ENCODE measurements at places on chromosomes 4 and X. TPM values are rescaled to one million over a fixed set of nuclear protein-coding genes. Genes with fewer than 3 reads are reported as not detected.

- no peak overlapping the region for H3K27ac ChIP-seq
- H3K36me3 ChIP-seq = no peaks in the 10 kb centered on the region
- peak; percentile 23 for DNase-seq
- no peaks in the 10 kb centered on the region for H3K4me1 ChIP-seq
- no peaks in the 10 kb centered on the region for H3K27me3 ChIP-seq
- H3K4me3 ChIP-seq = no peak overlapping the region
Observed at GRCh38 chrX:54452920-54453319, 12.7 kb downstream of the TSR2 start.

BCORL1 gene
- 29.6 TPM for total RNA-seq

DNA sequence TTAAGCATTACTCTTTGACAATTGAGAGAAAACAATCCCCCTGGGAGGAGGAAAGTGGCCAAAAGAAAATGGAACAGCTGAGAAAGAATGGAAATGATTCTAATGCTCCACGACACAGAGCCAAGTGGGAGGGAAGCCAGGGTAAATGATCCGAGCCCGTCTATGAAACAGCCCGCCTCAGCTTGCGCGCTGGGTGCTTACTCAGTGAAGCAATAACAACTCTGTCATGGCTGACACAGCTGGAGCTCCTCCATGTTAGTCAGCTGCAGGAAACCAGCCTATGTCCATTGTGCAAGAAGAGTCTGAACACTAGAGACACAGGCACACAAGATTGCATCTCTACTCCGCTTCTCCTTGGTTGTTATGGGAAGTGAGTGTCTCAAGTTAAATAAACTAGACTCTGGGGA is 19.3 kb downstream of the NOA1 start:
- H3K36me3 ChIP-seq = peaks cover 8% of the 10 kb centered on the region
- H3K4me3 ChIP-seq = no peak overlapping the region

DNA sequence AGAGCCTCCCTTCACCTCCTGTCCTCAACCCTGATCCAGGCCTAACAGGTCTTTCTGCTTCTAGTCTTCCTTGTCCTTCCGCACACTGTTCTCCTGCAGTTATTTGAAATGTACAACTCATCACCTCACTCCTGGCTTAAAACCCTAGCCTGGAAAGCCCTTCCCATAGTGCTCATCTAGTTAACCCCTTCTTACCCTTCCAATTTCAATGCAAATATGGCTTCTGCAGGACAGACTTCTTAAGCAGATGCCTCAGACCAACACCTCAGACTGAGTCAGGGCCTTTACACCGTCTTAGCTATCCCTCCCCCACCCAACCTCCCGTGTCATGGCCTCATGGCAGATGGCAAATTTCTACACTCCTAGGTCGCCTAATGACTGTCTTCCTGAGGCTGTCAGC is 130.4 kb downstream of the BCOR start:
- no peaks in the 10 kb centered on the region for H3K27me3 ChIP-seq
- no peaks in the 10 kb centered on the region for H3K4me1 ChIP-seq
- DNase-seq = no peak
- no peaks in the 10 kb centered on the region for H3K36me3 ChIP-seq
- H3K4me3 ChIP-seq = no peak overlapping the region
- no peak overlapping the region for H3K27ac ChIP-seq

MTNR1A gene
- not detected for total RNA-seq

SLC6A14 gene
- total RNA-seq = 0.04 TPM

GRCh38 chrX:129783291-129783713 is 3.6 kb downstream of the SASH3 start:
- H3K4me3 ChIP-seq = no peak overlapping the region
- H3K36me3 ChIP-seq = no peaks in the 10 kb centered on the region
- no peaks in the 10 kb centered on the region for H3K27me3 ChIP-seq
- H3K4me1 ChIP-seq = peaks cover 13% of the 10 kb centered on the region
- no peak overlapping the region for H3K27ac ChIP-seq
- no peak for DNase-seq

DNA sequence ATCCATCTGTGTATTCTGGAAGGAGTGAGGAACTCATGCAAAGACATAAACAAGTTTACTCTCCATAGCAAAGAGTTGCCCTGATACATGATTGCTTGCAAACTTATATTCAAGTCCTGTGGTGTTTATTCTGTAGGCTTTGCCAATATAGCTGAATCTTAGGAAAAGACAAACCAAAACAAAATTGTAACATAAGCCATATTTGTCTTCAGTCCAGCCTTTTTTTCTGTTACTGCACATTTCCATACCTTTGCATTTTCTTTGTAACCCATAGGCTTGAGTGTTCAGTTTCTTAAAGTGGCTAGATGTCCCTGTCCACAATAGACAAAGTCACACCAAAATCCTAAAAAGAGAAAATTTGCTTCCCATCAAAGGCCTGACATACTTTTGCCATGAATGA is 120.4 kb downstream of the PPARGC1A start:
- no peak overlapping the region for H3K4me3 ChIP-seq
- H3K4me1 ChIP-seq = no peaks in the 10 kb centered on the region
- no peak for DNase-seq
- no peak overlapping the region for H3K27ac ChIP-seq

GRCh38 chr4:158020176-158020575 is 152.6 kb downstream of the GASK1B start:
- H3K36me3 ChIP-seq = no peaks in the 10 kb centered on the region
- H3K4me3 ChIP-seq = no peak overlapping the region
- no peaks in the 10 kb centered on the region for H3K27me3 ChIP-seq

DNA sequence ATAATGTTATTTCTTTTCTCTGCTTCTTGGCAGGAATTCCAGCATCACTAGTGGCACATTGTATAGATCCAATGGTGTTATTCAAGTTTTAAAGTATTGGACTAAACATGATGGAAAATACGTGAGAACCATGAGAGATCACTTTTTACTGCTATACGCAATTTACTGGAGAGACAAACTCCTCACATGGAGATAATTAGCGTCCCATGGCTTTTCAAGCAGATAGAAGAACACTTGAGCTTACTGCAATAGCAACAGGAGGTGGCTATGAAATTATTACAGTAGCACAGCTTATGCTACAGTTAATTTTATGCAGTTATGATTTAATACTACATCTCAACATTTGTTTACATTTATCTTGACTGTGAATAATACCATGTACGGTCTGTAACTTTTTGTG is 11.9 kb upstream of the TMEM185A start:
- no peak for DNase-seq
- no peak overlapping the region for H3K27ac ChIP-seq
- no peak overlapping the region for H3K4me3 ChIP-seq
- no peaks in the 10 kb centered on the region for H3K4me1 ChIP-seq

DNA sequence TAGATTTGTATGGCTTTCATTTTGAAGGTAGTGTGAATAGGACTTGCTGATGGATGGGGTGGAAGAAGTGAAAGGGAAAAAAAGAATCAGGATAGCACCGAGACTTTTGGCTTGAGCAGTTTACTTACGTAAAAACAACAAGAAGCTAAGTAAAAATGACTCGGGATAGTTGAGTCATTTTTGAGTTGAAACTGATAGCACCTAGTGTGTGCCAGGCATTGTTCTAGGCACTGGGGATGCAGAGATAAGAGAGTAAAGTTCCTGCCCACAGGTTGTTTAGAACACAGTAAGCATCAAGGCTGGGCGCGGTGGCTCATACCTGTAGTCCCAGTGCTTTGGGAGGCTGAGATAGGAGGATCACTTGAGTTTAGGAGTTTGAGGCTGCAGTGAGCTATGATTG is 34.7 kb downstream of the ADD1 start:
- no peak overlapping the region for H3K27ac ChIP-seq
- DNase-seq = no peak
- H3K4me1 ChIP-seq = no peaks in the 10 kb centered on the region
- H3K36me3 ChIP-seq = peaks cover 51% of the 10 kb centered on the region
- no peaks in the 10 kb centered on the region for H3K27me3 ChIP-seq

DNA sequence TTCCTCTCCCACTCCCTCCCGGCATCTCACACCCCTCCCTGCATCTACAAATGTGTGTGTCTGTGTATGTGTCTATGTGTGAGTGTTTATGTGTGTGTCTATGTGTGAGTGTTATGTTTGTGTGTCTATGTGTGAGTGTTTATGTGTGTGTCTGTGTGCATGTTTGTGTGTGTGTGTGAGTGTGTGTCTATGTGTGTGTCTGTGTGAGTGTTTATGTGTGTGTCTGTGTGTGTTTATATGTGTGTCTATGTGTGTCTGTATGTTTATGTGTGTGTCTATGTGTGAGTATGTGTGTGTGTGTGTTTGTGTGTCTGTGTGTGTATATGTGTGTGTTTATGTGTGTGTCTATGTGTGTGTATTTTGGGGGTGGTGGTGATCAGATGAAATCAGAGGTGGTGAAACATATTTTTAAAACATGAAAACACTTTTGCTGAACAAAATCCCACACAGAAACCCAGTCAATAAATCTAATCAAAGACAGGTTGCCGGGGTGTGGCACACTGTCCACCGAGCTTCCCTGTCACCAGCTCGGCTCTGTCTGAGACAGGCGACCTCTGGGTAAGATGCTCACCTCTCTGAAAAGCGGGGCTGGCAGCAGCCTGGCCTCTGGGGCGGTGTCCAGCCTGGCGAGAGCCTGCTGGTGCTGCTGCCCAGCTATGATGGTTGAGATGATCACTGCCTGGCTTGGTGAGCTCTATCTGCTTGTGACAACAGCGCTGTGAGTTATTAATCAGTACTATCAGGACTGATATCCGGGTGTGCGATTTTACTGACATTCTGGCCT is 186.7 kb upstream of the PSAPL1 start:
- DNase-seq = no peak
- peaks cover 2% of the 10 kb centered on the region for H3K27me3 ChIP-seq
- H3K4me1 ChIP-seq = no peaks in the 10 kb centered on the region
- H3K4me3 ChIP-seq = no peak overlapping the region
- H3K36me3 ChIP-seq = no peaks in the 10 kb centered on the region

TRIM75 gene
- total RNA-seq = not detected

DNA sequence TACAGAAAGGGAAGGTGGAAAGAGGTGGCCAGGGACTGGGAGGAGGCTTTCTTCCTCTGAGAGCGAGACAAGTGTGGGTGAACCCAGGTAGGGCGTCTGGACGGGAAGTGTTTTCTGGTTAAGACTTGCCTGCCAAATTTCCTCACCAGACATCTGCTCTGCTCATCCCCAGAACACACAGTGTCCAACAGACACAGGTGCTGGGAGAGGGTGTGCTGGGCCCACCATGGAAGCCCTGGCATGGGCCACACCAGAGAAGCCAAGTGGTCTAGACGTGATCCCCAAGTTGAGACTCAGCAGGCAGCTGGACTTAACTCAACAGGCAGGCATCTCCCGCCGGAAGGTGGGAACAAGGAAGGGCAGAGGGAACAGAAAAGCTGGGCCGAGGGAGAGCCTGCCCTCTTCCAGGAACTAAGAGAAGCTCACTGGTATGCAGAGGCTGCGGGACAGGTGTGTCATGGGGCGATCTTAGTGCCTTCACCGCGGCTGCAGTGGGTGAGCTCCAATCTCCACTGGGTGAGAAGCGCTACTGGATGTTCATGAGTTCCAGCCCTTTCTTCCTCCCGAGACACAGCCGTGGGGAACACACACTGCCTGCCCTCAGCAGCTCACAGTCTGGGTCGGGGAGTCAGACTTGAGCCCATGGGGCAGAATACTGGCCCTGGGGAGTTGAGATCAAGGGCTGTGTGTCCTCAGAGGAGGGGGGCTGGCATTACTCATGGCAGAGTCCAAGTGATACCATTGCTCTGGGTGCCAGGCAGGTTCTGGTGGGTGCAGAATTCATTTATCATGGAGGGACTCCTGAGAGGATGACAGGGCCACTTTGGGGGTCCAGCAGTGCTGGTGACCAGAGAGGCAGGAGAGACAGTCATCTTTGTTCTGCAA is 110.2 kb downstream of the CPZ start:
- no peaks in the 10 kb centered on the region for H3K4me1 ChIP-seq
- DNase-seq = no peak
- no peak overlapping the region for H3K27ac ChIP-seq
- peaks cover 9% of the 10 kb centered on the region for H3K27me3 ChIP-seq

ARX gene
- total RNA-seq = not detected

GRCh38 chrX:8455557-8455956 is 9.1 kb upstream of the VCX3B start:
- no peak overlapping the region for H3K4me3 ChIP-seq
- no peaks in the 10 kb centered on the region for H3K27me3 ChIP-seq
- no peaks in the 10 kb centered on the region for H3K36me3 ChIP-seq
- no peak overlapping the region for H3K27ac ChIP-seq
- no peak for DNase-seq
- H3K4me1 ChIP-seq = no peaks in the 10 kb centered on the region

- H3K4me3 ChIP-seq = no peak overlapping the region
- no peaks in the 10 kb centered on the region for H3K27me3 ChIP-seq
- no peaks in the 10 kb centered on the region for H3K36me3 ChIP-seq
- H3K27ac ChIP-seq = no peak overlapping the region
- peak; percentile 1 for DNase-seq
Observed at GRCh38 chr4:107210450-107211239, 174.5 kb upstream of the DKK2 start.

PFKFB1 gene
- 0.24 TPM for total RNA-seq

LRCH2 gene
- total RNA-seq = 2.6 TPM

- H3K36me3 ChIP-seq = no peaks in the 10 kb centered on the region
- H3K27ac ChIP-seq = no peak overlapping the region
- H3K27me3 ChIP-seq = no peaks in the 10 kb centered on the region
- H3K4me1 ChIP-seq = no peaks in the 10 kb centered on the region
- no peak overlapping the region for H3K4me3 ChIP-seq
- DNase-seq = no peak
Observed at GRCh38 chr4:10721616-10722015, 37.0 kb upstream of the CLNK start.

RHOXF2 gene
- 120 TPM for total RNA-seq

- H3K27me3 ChIP-seq = no peaks in the 10 kb centered on the region
- H3K4me3 ChIP-seq = no peak overlapping the region
- no peak for DNase-seq
- no peaks in the 10 kb centered on the region for H3K4me1 ChIP-seq
- H3K27ac ChIP-seq = no peak overlapping the region
- no peaks in the 10 kb centered on the region for H3K36me3 ChIP-seq
Observed at GRCh38 chr4:99845708-99846469, 29.3 kb downstream of the DAPP1 start.

VCX3B gene
- total RNA-seq = 2.6 TPM

- H3K27me3 ChIP-seq = no peaks in the 10 kb centered on the region
- H3K4me1 ChIP-seq = no peaks in the 10 kb centered on the region
- DNase-seq = no peak
- H3K4me3 ChIP-seq = no peak overlapping the region
- no peak overlapping the region for H3K27ac ChIP-seq
Observed at GRCh38 chrX:40816906-40817305, 81.6 kb upstream of the MED14 start.

GRCh38 chr4:176439611-176440010 is 119.8 kb downstream of the SPCS3 start:
- no peak overlapping the region for H3K4me3 ChIP-seq
- no peaks in the 10 kb centered on the region for H3K27me3 ChIP-seq

- H3K36me3 ChIP-seq = no peaks in the 10 kb centered on the region
- H3K27ac ChIP-seq = no peak overlapping the region
- no peaks in the 10 kb centered on the region for H3K27me3 ChIP-seq
- H3K4me3 ChIP-seq = no peak overlapping the region
Observed at GRCh38 chrX:63284659-63285058, 66.5 kb downstream of the SPIN4 start.

All from K562 (cell line).